ENCODE measurements at places on chromosomes 3 and 15. TPM values are rescaled to one million over a fixed set of nuclear protein-coding genes. Genes with fewer than 3 reads are reported as not detected.

The FAM107A gene
- 48.1 TPM for total RNA-seq

The REC114 gene
- not detected for total RNA-seq

The LRRN1 gene
- 0.07 TPM for total RNA-seq

The GOLGA6L7 gene
- not detected for total RNA-seq

The LTK gene
- 0.13 TPM for total RNA-seq

The IFT57 gene
- 52.3 TPM for total RNA-seq

All from thoracic aorta endothelial cell (primary cell).